CD4-positive, alpha-beta T cell treated with Interleukin-6 for 4 hours (primary cell): ENCODE measurements at places on chromosomes 7 and 10.

GRCh38 chr7:32658467-32658869 lies 163.2 kb downstream of the AVL9 start:
- DNase-seq: no peak

GRCh38 chr10:6912929-6913328 lies 332.9 kb upstream of the PRKCQ start:
- DNase-seq: no peak

- DNase-seq: no peak
Observed at GRCh38 chr7:115249080-115249479, 327.2 kb downstream of the MDFIC start.

DNA sequence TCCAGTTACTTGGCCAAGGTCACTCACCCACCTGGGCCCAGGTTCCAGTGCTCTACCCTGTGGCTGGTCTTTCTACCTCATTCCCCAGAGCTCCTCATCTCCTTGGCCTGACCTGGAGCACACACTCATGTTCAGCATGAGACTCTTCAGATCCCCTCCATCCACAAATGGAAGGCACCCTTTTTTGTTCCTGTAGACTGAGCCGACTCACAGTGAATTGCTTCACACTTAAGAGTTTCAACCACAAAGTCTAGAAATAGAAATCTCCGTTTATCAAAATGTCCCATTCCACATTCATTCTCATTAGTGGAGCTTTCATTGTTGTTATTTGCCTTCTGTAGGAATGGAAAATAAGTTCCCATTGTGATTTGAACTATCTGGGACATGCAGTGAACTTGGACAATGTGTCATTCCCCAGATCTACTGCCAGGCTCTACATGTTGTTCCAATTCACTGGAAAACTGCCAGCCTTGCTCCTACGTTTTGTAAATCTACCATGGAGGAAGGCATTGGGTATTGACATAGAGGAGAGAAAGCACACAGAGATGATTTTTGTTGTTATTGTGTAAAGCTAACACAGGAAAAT lies 125.3 kb upstream of the CELF2 start:
- no peak for DNase-seq

DNA sequence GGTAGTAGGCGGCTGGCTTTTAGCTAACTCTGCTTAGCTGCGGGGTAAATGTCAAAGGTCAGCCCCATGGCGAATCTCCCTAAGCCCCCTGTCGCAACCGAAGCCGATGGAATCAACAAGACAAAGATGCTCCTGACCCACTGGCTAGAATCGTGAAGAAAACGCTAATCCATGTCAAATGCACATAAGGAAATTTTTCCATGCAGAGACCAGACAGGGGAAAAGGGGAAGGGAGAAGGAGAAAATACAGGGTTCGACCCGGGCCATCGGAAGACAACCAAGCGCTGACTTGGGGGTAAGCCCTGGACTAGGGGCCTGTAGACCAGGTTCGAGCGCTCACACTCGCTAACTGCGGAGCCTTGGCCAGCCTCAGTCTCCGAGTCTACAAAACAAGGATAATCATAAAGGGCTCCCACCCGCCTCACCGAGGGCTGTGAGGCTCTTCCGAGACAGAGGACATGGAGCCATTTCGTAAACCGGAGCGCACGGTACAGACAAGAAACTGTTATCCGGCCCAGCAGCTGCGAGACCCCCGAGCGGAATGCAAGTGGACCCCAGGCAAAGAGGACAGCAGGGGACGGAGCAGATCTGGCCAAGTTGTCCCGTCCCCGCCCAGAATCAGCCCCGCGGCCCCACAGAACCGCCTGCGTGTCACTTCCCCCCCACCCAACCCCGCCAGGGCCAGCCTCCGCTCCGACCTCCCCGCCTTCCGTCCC lies 507 bp downstream of the SAR1A start:
- no peak for DNase-seq
